Left renal pelvis (tissue), 4 donors: ENCODE measurements at places on chromosomes 4 and X.

GRCh38 chrX:39907964-39908661, 189.6 kb downstream of the BCOR start:
- DNase-seq: no peak

DNA sequence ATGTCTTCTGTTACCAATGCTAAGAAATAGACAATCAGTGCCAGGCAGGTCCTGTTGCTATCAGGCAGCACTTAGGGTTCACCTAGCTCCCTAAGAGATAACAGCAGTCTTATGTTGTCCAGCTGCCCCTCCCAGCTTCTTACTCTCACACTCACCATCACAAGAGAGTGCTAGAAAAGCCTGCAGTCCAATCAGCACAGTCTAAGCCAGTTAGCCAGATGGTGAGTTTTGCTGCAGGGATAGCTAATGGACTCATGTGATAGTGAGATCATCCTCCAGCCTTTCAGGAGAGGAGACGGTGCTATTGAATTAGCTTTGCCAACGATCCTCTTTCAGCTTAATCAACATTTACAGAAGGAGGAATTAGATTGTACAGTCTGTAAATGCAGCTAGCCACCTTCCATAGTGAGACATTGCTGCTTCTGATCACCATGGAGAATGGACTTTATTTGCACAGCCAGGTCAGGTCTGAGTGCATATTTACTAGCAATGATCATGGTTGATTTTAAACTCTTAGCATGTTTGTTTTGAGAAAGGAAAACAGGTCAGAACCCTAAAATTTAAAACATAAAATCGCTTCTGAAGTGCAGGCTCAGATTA, 438.3 kb downstream of the CENPC start:
- no peak for DNase-seq

GRCh38 chr4:139902321-139903320, 237.0 kb downstream of the MGST2 start:
- DNase-seq: no peak

- DNase-seq: no peak
These were observed 472.5 kb downstream of the INPP4B start for GRCh38 chr4:142373610-142374009.

DNA sequence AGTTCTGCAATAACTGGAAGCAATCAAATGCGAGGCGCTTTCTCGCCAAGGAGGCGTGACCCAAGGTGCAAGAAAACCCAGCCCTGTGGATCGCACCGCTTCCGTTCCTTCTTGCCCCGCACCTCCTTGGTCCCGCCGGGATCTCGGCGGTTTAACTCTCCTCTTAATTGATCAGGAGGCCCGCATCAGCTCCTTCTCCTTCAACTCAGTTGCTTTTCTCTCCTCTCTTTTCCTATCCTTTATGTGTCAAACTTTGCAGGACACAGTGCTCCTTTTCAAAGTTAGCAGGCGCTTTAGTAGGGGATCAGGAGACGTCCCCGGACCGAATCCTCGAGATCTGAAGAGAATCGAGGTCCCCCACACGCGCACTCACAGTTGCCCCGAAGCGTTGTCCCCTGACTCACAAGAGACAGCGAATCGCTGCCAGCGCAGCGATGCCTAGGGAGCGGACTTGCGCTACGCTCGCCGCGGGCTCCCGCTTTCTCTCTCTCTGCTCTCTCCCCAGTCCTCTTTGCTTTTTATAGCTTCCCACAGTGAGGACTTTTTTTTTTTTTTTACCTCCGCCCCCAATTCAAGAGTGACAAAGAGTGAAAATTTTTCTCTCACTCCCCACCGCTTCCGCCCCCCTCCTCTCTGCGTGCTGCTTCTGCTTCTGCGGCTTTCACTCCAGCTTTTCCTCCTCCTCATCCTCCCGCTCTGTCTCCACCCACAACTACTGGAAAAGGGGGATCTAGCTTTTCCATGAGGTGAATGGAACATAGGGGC, at the start of gene DKK2:
DKK2 (minus strand) TSS at position 495 of the 765 bp plus-strand sequence. CDS start 722 bp downstream, outside the sequence.
- no peak for DNase-seq

GRCh38 chrX:150696866-150697265, 3.7 kb downstream of the MTMR1 start:
- no peak for DNase-seq
